ENCODE measurements at places on chromosomes 12 and 14.

DNA sequence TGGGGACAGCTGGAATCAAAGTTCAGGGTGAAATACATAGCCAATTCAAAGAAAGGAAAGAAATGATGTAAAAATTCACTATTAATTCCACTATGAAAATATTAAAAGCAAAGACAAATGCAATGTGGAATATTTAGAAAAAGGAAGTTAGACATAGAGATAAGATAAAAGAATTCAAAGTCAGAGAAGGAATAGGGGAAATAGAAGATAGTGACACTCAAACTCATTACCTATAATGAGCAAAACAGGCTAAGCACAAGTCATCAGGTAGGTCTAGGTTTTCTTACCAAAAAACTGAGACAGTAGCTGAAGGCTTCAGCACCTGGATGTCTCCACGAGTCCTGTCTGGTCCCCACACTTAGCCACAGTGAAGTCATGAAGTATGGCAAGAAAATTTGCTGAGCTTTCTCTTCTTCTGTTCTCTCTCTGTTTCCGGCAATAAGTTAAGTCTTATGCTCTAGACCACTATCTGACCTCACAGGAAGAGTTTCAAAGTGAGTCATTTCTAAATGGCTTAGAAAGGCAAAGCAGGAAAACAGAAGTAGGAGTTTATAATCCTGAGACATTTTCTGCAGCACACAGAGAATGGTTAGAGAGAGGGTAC, at the start of gene C3AR1:
TSS of gene C3AR1 (minus strand) at position 369 of the 604 bp plus-strand sequence. CDS start 6,174 bp downstream, outside the sequence.
- DNase-seq = no peak

DNA sequence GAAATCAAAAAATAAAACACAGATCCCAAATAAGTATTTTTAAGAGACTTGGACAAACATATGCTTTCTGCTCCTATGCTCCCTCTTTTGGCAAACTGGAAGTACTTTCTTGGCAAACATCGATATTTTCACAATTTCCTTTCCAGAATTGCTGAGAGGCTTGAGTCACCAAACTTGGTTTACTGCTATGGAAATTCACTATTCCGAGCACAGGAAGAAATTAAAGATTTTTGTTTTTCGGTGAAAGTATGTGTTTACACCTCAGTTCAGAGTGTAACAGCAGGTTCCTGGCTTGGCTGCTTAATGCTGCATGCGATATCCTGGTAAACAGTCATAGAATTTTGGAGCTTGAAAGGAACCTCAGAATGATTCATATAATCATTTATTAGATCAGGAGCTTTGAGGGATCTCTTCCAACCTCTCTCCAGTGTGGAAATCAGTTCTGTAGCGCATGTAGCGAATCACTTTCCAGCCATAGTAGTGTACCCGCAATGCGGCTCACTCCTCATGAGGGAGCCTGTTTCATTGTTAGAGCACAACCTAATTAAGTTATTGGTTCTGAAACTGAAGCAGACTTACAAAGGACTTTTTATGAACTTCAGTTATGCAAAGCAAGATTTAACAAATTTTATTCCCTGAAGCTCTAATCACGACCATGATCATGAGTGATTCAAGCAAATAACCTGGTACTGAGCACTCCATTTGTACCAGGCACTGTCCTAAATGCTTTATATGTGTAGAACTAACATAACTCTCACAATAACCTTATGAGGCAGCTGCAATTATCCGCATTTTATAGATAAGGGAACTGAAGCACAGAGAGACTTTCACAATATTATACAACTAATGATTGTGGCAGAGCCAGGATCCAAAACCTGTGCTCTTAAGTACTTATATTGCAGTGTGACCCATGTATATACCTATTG, 56.4 kb upstream of the ATP2A2 start:
- no peak for DNase-seq

- DNase-seq = no peak
These were observed 3.9 kb upstream of the NR2C1 start for GRCh38 chr12:95077341-95077740.

GRCh38 chr12:59873136-59873535, 277.3 kb downstream of the SLC16A7 start:
- no peak for DNase-seq

DNA sequence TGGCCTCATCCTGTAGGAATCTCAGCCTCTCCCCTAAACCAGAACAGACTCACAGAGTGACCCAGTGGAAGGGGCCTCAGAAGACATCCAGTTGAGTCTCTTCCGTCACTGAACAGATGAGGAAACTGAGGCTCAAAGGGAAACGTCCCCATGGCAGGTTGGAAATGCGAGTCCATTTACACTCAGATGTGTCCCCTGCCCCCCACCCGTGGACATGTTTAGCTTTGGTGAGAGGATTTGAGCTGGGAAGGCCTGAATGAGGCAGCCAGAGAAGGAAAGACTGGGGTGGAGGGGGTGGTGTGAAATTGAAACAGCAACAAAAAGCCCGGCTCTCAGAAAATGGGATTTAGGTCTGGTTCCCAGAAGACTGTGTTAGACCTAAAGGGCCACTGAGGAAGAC, 1.7 kb downstream of the FAIM2 start:
- DNase-seq = no peak

GRCh38 chr14:100422556-100423316, 99.6 kb downstream of the SLC25A47 start:
- no peak for DNase-seq

DNA sequence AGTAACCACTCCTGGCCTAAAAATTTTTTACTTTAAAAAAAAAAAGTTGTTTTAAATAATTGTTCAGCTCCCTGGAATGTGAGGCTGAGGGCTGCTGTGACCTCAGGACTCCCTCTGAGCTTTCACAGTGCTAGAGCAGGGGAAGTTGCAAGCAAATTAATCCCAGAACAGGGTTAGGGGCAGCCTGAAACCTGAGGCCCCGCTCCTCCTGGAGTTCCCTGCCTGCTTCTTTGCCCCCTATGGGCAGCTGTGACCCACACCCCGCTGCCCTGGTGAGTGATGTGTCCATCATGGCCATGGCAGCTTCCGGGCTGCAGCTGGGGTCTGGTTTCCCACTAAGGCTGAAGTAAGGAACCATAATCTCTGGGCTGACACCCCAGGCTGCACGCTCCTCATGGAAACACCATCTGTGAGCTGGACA, 9.5 kb downstream of the RITA1 start:
- DNase-seq = no peak

- no peak for DNase-seq
These were observed 139.8 kb downstream of the CALM1 start for GRCh38 chr14:90536511-90537191.

- DNase-seq = no peak
These were observed 33.8 kb upstream of the DTX1 start for GRCh38 chr12:113022563-113023297.

- DNase-seq = no peak
These were observed 65.1 kb downstream of the SLC6A12 start for GRCh38 chr12:148676-149416.

Measured in suprapubic skin (tissue), 4 donors.